ENCODE measurements at places on chromosomes 7 and 10.
A peak's percentile ranks its signal among the peaks of the same experiment; 100 is the strongest.

DNA sequence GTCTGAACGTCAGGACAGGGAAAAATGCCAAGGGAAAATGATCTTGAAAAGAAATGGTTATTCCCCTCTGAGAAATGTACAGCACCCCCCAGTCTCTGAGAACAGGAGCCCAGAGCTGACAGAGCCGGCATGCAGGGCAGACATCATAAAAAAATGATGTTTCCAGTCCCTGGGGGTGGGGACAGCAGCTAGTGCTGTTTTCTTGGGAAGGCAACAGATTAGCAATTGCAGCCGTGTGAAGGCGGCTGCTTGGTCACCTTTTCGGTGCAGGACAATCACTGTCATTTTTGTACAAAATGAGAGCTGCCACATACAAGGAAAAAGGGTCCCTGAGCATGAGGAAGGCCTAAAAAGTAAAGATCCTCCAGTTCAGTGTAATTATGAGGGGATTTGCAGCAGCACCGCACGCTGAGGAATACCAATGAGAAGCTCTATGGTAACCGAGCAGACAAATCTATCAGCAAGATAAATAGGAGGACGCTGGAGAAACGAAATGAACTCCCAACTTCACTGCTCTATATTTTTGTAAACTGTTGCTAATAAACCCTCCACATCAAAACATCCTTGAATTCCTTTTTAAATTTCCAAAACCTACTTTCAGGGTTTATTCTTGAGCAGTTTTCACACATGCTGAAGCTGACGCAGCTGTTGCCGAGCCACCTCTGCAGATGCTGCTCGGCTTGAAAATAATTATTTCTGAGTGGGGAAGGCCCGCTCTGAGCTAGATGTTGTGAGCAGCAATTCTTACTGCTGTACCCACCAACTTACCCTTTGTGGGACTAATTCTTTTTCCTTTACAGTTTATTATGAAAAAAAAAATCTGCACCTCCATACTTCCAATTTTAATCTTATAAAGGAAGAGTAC is 98.2 kb upstream of the NEBL start:
- no peak for DNase-seq

- no peak for DNase-seq
Measured at GRCh38 chr10:7634142-7634894, 32.4 kb downstream of the ITIH5 start.

- no peak for DNase-seq
Measured at GRCh38 chr7:116230191-116231005, 20.1 kb downstream of the TES start.

GRCh38 chr10:132281915-132282666 is 25.7 kb downstream of the STK32C start:
- DNase-seq, result no peak

GRCh38 chr10:101467286-101467770 is 113.4 kb downstream of the BTRC start:
- no peak for DNase-seq

DNA sequence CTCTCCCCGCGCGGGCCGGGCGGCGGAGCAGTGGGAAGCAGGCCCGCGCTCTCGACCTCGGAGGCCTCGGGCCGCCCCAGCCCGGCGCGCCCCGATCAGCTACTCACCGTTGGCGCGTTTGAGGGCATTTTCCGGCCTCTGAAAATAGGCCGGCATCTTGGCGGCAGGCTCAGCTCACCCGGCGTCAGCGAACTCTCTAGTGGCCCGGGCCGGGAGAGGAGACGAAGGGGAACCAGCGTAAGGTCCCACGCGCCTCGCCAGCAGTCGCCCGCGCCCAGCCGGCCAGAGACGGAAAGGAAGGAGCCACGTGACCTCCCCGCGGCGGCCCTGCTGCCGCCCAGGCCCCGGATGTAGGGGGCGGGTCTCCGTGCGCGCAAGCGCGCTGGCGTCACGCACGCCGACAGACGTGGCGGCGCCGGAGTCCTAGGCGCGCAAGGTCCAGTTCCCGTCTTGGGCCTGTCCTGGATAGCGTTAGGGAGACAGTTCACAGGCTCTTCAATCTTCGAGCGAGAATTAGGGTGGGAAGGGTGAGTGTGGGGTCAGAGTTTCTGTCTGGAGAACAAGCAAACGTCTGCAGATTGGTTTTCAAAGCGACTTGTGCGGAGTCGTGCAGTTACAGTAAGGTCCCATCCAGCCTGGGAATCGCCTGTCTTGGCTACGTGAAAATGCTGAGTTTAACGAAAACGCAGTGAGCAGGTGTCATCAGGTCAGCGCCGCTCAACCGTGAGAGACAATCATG is at the start of gene EIF3A:
Gene EIF3A (minus strand): TSS at position 297 of the 739 bp plus-strand sequence. CDS start 141 bp downstream, at position 156.
- peak; percentile 90 for DNase-seq

Measured in activated T-helper 1 cell treated with anti-CD3 and anti-CD28 coated beads, Interleukin-2, amount 50 U/mL, for 16 hours (primary cell).